ENCODE measurements at places on chromosomes 4 and X.

GRCh38 chrX:15345976-15346375 lies 10.7 kb upstream of the PIGA start:
- no peak for DNase-seq

DNA sequence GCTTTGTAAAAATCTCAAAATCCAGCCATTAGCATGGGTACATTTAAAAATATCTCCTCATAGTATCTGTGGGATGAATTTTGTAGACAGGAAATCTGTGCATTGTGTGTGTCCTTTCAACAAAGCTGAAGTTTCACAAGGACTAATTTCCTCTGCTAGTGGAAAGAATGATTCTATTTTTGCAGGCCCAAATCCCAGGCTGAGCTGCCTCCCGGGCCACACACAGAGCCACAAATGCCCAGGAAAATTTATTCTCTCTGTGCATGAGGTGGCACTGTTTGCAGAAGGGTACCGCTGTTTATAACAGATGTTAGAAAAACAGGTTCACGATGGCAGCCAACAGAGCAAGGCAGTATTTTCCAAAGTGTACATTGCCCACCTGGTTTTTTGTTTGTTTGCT lies 11.0 kb upstream of the VCX3B start:
- no peak for DNase-seq

DNA sequence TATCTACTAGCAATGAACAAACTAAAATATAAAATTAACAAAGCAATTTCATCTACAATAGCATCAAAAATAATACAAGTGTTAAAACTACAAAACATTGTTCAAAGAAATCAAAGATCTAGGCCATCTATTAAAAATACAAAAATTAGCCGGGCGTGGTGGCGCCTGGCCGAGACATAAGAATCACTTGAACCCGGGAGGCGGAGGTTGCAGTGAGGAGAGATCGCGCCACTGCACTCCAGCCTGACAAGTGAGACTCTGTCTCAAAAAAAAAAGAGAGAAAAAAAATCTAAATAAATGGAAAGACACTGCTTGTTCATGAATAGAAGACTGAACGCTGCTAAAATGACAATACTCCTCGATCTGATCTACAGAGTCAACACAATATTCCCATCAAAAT lies 139.2 kb downstream of the RBM47 start:
- DNase-seq = no peak

DNA sequence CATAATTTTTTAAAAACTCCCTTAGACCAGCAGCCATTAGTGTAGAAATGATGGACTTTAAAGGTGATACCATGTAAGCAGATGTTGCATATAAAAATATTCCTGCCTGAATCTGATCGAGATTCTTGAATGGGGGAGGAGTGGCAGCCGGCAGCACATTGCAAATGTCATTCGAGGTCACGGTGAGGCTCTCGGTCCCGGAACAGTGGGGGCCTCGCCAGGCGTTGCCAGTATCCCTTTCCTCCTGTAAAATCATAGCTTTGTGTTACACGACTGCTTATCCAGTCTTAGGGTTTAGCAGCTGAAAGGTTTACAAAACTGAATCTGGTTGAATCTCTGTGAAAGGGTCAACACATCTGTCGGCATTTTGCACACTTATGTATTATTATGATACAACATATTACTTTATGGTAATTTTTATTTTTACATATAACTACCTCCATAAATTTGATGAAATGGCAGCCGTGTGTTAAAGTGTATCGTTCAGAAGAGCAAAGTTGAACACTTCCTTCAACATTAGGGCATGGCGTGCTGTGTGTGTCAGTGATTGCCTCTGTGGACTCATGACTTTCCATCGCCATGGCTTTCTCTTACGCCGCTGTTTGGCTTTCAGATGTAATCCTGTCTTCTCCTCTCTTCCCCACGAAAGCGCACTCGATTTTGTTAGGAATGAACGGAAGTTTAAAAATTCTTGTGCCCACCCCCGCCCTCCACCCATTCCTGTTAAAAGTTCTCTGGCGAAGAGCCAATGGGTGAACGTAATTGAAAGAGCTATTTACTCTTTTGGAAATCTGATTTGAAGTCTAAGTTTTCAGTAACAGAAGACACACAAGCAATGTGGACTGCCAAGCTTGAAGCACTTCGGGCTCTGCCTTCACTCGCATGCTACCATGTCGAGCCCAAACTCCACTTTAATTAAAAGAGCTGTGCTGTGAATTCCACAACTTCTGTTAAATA lies 114.8 kb downstream of the STOX2 start:
- no peak for DNase-seq

- DNase-seq = no peak
These were observed 138.9 kb upstream of the INPP4B start for GRCh38 chr4:142984871-142985585.

GRCh38 chr4:188767496-188767895 lies 628.3 kb downstream of the TRIML1 start:
- no peak for DNase-seq
